ENCODE measurements at places on chromosomes 5 and 9.

- no peak for DNase-seq
Measured at GRCh38 chr9:110241260-110241857, 14.9 kb downstream of the TXN start.

- DNase-seq: no peak
Measured at GRCh38 chr5:53922508-53923498, 362.4 kb downstream of the NDUFS4 start.

DNA sequence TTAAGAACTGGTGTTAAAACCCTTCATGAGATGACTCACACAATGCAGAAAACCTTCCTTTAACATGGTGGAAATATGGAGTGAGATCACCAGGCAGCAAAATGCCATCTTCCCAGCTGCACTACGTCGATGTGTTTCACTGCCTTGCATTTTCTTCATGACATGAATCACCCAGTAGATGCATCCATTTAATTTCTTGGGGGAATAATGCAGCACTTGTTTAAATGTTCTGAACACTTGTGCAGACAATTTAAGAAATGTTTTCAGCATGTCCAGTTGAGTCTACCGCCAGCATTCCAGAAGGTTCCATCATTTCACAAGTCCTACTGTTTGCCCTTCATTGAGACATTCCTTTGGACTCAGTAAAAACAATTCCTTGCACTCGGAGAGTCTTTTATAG lies 81.6 kb downstream of the ADAMTS16 start:
- DNase-seq: no peak

DNA sequence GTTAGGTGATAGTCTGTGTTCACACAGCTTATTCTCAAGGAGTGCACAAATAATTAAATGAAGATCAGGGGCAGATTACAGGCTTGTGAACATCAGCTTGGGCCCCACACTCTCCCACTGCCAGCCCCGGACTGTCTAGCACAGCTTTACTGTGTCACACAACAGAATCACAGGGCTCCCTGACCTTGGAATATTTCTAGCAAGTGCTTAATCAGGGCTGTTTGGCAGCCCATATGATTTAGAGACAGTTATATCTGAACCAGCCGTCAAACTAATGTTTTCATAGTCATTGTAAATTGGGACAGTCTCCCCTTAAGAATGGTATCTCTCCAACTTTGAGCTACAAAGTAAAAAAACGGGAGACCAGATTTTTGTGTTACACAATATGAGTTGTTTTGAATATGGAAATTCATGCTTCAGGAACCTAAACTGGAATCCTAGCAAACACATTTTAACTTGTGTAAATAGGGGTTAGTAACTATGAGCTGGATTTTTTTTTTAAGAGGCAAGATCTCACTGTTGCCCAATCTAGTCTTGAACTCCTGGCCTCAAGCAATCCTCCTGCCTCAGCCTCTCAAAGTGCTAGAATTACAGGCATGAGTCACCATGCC lies 517.6 kb downstream of the BNC2 start:
- no peak for DNase-seq

DNA sequence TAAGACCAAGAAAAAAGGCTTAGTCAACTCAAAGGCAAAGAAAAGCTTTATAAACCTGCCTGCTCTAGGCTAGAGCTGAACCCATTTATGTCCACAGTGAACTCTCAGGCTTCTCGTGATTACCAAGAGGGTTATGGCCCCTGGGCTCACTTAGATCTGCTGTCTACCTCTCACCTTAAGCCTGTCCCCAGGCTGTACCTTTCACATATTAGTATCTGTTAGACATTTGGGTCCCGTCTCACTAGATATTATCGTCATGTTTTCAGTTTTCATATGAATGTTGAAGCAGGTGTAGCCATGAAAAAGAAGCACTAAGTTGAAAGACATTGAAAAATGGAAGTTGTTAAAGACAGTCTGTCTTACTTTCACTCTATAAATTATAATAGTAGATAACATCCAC lies 75.2 kb upstream of the COX7C start:
- no peak for DNase-seq

GRCh38 chr5:80296121-80296520 lies 23.7 kb upstream of the SPZ1 start:
- no peak for DNase-seq

GRCh38 chr9:133210609-133211008 lies 1.6 kb upstream of the OBP2B start:
- DNase-seq: no peak

DNA sequence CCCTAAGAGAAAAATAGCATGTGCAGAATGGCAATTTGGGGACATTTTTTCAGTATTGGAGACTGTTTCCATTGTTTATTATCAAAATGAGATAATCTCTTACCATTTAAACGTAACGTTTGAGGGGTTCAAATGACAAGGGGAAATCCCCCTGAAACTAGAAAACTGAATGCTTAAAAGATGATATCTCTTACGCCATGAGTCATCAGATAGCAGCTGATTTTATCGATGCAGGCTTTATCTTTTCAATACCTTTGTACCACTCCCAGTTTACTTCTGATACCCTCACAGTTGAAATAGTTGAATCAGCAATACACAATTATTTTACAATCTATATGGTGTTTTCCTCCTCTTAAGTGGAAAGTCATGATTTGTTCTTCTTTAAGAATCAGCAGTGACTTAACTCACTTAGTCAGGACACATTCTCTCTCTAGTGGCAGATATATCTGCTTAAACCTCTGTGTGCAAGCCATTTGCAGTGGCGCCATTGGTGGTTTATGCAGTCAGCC lies 29.2 kb downstream of the OSMR start:
- DNase-seq: no peak

GRCh38 chr5:60585618-60586017 lies 114.3 kb downstream of the DEPDC1B start:
- DNase-seq: no peak

- DNase-seq: no peak
Measured at GRCh38 chr5:150603491-150603890, 37.0 kb upstream of the SYNPO start.

- DNase-seq: no peak
Measured at GRCh38 chr5:120372899-120373298, 91.2 kb upstream of the PRR16 start.

- DNase-seq: no peak
Measured at GRCh38 chr5:41410737-41411136, 99.7 kb downstream of the PLCXD3 start.

GRCh38 chr9:135136991-135137832 lies 49.7 kb downstream of the OLFM1 start:
- DNase-seq: no peak

DNA sequence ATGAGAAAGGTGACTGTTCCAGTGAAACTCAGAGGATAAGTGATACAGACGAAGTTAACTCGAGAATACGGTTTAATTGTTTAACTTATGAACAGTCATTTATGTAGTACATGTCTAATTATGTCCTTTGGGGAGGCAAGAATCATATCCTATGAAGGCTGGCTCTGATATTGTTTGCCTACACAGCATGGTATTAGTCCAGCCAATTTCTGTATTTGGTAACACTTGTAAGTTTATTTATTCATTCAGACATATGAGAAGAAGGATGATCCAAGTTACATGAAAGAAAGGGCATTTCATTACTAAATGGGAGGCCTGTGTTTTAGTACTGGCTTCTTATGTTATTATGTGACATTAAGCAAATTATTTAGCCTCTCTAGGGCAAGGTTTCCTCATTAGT lies 199.7 kb downstream of the NNT start:
- no peak for DNase-seq

GRCh38 chr5:1788828-1789227 lies 10.8 kb downstream of the MRPL36 start:
- no peak for DNase-seq
